Neural progenitor cell (in vitro differentiated cells): ENCODE measurements at places on chromosomes 11 and 22.

GRCh38 chr11:118916842-118917388 lies 8.8 kb downstream of the BCL9L start:
- DNase-seq, result peak; percentile 79

GRCh38 chr22:40451210-40451609 lies 80.8 kb downstream of the SGSM3 start:
- DNase-seq, result no peak

GRCh38 chr11:132187814-132188213 lies 817.4 kb downstream of the NTM start:
- no peak for DNase-seq

DNA sequence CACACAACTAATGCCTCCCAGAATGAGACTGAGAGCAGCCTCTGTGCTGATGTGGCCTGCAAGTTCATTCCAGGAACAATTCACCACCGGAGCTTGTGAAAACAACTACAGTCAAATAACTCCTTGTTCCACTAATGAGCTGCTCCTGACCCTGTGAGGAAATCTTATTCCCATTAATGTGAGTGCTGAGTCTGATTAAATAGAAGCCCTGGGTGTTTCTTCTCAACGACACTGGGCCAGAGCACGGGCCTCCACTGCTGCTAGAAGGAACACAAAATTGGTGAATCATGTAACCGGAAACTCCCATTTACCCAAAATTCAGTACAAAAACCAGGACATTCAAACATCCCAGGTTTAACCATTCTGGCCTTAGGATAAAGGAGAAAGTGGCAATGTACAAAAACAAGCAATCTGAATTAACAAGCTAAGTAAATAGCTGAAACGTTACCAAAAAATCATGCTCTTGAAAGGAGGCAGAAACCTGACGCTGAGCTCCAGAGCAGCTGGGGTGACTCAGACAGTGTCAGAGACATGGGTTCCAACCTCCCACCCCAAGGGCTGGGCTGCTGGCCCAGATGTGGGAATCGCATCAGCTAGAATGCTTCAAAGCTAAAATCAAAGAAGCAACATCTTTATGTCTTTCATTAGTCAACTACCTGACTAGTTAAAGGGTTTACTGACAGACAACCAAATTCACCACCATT lies 26.7 kb downstream of the SERGEF start:
- DNase-seq, result no peak

DNA sequence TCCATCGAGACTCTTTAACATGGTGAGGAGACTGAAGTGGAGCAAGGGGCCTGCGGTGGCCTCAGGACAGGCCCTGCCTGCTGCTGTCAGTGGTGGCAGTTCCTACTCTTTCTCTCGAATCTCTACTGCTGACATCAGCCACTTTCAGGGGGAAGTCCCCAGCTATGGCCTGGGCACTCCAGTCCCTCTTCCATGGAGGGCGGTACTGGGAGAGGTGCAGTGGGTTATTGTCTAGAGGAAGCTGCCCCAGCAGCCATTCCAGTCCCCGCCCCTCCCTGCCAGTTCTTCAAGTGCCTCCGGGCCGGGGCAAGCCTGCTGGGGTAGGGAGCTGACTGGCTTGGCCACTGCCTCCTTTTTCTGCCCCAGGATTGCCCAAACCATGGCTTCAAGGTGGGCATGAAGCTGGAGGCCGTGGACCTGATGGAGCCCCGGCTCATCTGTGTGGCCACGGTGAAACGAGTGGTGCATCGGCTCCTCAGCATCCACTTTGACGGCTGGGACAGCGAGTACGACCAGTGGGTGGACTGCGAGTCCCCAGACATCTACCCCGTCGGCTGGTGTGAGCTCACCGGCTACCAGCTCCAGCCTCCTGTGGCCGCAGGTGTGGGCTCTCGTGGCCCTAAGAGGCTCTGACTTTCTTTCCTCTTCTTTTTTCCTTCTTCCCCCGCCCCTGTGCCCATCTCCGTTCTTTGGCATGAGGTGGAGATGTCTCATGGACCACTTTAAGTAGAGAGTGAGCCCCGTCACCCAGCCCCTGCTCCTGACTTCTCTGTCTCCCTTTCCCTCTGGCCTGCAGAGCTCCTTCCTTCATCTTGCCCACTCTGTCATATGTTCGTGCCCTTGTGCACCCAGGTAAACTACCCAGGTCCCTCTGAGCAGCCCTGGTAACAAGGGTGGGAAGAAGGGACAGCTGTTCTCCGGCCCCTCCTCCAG lies 13.7 kb downstream of the CHADL start:
- DNase-seq, result no peak

DNA sequence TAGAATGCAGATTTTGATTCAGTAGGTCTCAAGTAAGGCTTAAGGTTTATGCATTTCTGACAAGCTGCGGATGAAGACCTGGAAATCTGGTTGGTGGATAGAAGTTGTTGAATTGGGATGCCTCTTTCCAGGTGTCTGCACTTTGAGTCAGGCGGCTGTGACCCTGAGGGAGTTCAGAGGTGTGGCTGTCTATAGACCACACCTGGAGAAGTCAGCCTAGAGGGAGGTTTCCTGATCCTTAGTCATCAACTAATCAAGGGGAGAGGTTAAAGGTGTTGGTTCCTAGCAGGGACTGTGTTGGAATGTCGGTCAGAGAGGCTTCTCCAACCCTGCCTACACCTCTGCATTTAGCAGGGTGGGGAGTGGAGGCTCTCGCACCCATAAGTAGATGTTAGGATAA lies 8.0 kb downstream of the GLB1L2 start:
- no peak for DNase-seq

DNA sequence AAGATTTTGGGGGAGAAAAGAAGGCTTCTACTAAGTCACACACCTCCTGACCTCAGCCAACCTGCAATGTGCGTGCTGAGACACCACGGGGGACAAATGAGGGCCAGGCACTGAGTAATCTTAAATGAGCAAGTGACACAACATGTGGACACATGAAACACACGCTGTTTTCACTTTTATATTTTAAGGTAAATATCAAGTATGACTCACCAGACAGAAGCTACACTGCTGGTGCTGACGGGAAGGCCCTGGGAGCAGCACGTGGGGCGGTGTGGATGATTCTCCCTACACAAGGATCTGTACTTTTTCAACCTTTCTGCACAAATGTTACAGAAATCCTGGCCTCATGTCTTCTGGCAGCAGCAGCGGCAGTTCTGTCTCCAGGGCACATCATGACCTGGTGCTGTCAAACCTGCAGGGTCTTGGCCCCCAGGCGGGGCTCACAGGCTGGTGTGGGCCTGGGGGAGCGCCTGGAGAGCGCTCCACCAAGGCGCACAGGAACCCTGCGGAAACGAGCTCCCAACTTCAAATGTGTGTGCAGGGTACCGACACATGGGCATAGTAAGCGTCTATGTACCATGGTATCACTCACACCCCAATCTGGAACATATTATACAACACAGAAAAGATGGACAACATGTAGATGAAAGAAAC lies 61.7 kb downstream of the DGCR2 start:
- DNase-seq, result no peak

GRCh38 chr11:81072273-81072672 lies 1631.4 kb upstream of the TENM4 start:
- DNase-seq, result no peak

GRCh38 chr11:46017341-46017740 lies 94.9 kb downstream of the LARGE2 start:
- no peak for DNase-seq

GRCh38 chr11:16013649-16014275 lies 342.6 kb downstream of the SOX6 start:
- DNase-seq, result no peak

GRCh38 chr11:34567733-34568132 lies 53.2 kb upstream of the EHF start:
- no peak for DNase-seq

DNA sequence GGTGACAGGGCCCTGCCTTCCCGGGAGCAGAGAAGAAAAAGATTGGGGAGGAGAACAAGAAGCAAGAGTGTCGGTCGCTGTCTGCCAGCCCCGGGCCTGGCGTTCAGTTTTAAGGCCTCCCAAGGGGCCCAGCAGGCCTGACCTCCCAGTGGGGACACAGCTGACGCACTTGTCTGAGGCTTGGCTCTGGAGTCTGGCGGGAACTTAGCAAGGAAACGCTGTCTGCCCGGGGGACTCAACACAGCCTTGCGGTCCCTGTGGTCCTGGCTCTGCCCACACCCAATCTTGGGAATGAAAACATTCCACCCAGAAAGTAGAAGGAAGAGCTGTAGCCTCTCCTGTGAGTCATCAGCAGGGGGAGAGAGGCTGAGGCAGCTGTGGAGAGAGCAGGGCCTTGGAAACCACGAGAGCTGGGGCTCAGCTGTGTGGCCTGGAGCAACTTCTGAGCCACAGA lies 54.4 kb downstream of the TRAF6 start:
- peak; percentile 62 for DNase-seq

GRCh38 chr11:22558664-22559063 lies 67.0 kb downstream of the FANCF start:
- DNase-seq, result no peak

GRCh38 chr22:44116755-44117684 lies 63.7 kb upstream of the PARVG start:
- no peak for DNase-seq

GRCh38 chr22:45640941-45641621 lies 30.6 kb upstream of the ATXN10 start:
- no peak for DNase-seq
